ENCODE measurements at places on chromosomes 7 and 10. TPM values are rescaled to one million over a fixed set of nuclear protein-coding genes. Genes with fewer than 3 reads are reported as not detected.

The FZD8 gene
- total RNA-seq, result 1.7 TPM

The STAG3 gene
- total RNA-seq, result 22.0 TPM

The SEC31B gene
- 36.4 TPM for total RNA-seq

The MAGI2 gene
- 0.64 TPM for total RNA-seq

The SYT15B gene
- total RNA-seq, result not detected

The GSAP gene
- 200 TPM for total RNA-seq

The POLR2J2 gene
- 61.1 TPM for total RNA-seq

DNA sequence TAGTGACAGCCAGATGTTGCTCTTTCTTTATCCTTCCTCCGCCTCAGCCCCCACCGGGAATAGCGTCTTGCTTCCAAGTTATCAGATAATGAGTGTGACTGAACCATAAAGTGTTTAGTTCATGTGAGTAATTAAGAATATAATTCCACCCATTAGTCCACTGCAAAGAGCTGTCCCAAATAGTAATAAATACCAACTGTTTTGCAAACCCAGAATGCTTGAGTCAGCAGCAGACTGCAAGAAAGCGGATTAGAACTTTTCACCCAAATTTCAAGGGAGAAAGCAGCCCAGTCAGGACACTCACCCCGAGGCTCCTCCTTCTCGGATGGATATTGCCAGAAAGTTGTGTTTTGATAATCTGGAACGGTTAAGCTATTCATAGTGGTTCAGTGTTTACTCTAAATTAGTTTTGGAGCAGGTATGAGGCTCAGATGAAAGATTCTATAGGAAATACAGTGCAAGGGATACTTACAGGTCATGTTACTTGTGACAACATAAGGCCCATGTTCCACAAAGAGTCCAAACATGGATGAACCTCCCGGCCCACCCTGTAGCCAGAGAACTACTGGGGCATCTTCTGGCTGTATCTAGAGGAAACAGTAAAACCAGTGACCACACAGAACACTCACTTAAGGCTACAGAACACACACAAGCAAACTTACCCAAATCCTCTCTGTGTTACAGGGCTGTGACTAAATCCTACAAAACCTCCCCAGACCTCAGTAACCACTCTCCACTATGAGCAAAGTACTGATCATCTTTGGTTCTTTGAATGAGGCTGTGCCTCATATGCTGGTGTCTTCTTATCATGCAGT lies 50.5 kb downstream of the CPVL start:
- no peak for DNase-seq
- H3K4me3 ChIP-seq, result no peak overlapping the region
- H3K4me1 ChIP-seq, result peaks cover 8% of the 10 kb centered on the region
- no peak overlapping the region for H3K27ac ChIP-seq

- H3K36me3 ChIP-seq, result no peaks in the 10 kb centered on the region
- H3K27ac ChIP-seq, result no peak overlapping the region
- no peaks in the 10 kb centered on the region for H3K4me1 ChIP-seq
- H3K27me3 ChIP-seq, result no peaks in the 10 kb centered on the region
Measured at GRCh38 chr7:3232228-3232627, 68.8 kb upstream of the SDK1 start.

DNA sequence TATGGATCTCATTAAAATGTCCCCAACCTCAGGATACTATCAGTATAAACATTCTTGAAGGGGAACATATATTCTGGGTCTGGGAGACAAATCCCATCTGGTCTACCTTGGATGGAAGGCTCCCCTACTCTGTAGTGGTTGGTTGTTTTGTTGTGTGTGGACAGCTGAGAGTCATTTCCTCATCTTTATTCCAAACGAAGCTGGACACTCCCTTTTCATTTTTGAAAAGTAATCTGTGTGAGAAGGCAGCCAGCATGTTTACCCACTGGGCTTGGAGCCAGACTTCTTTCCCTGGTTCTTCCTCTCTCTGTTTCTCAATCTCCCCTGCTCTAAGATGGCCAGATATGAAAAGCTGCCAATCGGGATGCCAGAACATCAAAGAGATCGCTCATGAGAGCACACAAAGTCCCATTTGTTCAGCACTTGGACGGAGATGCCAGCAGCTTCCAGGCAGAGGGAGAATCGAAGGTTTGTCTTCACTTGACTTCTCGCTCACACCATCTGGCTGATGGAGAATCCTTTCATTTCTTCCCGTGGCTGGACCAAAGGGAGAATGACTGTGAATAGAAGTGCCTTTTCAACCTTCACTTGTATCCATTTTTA lies 108.1 kb upstream of the AGR3 start:
- H3K4me1 ChIP-seq, result no peaks in the 10 kb centered on the region
- H3K27ac ChIP-seq, result no peak overlapping the region
- H3K36me3 ChIP-seq, result no peaks in the 10 kb centered on the region
- H3K4me3 ChIP-seq, result no peak overlapping the region
